ENCODE measurements at places on chromosomes 4 and X. TPM values are rescaled to one million over a fixed set of nuclear protein-coding genes. Genes with fewer than 3 reads are reported as not detected.

Gene SPOCK3
- polyA plus RNA-seq: 8.5 TPM

DNA sequence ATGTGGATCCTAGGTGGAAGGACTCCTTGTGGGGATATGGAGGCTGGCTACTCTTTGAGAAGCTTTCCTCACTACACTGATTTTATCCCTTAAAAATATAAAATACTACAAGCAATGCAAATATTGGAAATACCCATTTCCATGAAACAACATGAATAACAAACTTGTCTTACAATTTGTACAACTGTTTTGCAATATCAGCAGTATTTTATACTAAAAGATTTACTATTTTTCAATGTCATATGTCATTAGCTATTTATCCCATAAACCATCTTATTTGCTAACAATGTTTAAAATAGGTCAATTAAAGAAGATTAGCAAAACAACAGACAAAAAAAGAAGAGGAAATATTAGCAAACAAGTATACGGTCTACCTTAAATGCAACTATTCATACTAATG is 1674.1 kb downstream of the PCDH7 start:
- no peak for DNase-seq

DNA sequence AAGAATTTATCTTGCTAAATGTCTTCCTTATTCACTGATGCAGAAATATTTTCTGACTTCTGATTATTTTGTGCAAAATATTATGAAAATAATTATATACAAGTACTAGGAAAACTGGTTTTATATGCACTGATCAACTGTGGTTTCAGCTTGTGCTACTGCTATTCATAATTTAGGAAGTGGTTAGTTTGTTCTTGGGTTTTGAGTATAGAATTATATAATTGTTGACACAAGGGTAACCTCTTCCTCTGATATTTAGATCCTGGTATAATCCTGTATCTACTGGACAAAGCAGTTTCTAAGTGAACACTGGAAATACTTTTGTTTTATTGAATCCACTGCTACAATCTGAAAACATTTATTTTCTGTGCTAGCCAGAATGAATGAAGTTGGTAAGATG is 182.8 kb downstream of the PDGFC start:
- DNase-seq: no peak

- DNase-seq: no peak
Measured at GRCh38 chr4:15293711-15294110, 134.1 kb upstream of the C1QTNF7 start.

DNA sequence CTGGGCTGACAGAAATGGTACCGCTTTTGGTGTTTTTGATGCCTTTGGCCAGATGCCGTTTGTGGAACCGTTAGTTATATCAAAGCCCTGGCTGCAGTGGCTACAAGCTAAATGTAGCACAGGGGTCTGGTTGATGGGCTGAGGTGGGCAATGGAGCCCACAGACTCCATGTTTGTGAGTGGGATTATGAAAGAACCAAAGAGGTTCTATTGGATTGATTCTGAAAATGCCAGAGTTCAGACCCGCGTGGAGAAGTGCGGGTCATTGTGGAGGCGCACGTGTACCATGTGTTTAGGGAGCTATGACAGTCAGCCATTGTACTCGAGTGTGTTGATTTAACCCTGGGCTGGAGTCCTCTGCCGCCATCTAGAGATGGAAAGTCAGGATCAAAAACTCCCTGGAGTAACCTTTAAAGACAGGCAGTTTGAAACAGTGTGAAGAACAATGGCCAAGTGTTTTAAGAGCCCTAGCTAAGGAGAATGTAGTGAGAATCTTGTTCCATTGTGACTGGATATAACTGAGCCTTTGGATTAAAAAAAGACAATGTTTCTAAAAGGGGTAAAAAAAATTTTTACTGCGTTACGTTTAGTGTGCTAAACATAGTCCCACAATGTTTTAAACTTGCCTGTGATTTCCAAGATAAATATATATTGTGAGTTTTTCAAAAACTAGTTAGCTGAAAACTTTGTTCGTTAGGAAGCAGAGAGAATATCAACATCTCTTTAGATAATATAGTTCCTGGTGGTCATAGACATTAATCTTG is 12.7 kb downstream of the ART3 start:
- DNase-seq: peak; percentile 31

DNA sequence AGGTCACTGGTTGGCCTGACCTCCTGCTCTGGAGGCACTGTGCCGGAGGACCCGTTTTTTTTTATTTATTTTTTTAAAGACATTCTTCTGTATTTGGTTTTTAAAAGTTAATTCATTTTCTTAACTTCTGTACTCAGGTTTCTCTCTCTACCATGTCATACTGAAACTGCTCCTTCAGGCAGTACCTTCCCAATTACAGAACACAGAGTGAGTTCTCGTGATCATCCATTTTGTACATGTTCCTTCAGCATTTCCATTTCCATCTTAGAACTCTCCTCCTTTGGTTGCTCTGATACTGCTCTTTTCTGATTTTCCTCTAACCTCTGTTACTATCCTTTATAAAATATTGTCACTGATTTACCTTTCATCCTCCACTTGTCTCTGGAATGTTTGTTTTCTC is 17.9 kb downstream of the UBE2K start:
- DNase-seq: no peak

DNA sequence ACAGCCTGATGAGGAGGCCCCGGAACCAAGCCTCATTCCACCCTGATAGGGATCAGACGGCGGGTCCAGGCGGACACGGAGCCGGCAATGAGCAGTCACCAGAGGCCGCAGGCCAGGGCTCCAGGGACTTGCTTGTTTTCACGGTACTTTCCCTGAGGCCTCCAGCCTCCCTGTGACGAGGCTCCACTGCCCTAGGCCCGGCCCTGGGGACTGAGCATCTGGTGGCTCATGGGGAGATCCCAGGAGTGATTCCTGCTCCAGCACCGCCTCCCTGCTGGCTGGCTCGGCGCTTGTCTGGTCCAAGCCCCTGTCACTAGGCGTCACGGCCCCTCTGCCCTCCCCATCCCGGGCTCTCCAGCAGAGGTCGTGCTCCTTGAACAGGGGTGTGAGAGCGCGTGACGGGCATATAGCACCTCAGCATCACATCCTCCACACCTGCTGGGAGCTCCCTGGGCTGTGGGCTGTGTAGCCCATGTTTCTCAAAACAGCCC is 14.1 kb downstream of the HTRA3 start:
- no peak for DNase-seq

GRCh38 chr4:99300934-99301333 is 10.1 kb upstream of the ADH1A start:
- DNase-seq: peak; percentile 74
